ENCODE measurements at places on chromosomes 6 and 20. TPM values are rescaled to one million over a fixed set of nuclear protein-coding genes. Genes with fewer than 3 reads are reported as not detected.
A peak's percentile ranks its signal among the peaks of the same experiment; 100 is the strongest.

DNA sequence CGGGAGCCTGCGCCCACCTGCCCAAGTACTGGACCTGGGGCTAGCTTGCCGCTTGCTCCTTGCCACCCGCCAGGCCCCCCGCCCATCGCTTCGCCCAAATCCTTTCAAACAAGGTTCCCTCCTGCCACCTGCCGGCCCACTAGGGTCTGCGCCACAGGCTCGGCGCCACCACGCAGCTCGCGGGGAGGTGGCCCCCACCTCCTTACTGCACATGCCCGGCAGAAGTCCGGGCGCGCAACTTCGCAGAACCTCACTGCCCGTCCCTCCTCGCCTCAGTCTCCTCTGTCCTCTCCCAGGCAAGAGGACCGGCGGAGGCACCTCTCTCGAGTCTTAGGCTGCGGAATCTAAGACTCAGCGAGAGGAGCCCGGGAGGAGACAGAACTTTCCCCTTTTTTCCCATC is 11.2 kb downstream of the GNAS-AS1 start:
- peak; percentile 31 for DNase-seq

ACSS1 gene
- total RNA-seq: 34.5 TPM

KCNQ2 gene
- 0.63 TPM for total RNA-seq

IL17A gene
- total RNA-seq: not detected

SS18L1 gene
- 9.4 TPM for total RNA-seq

C6orf118 gene
- total RNA-seq: not detected

DNA sequence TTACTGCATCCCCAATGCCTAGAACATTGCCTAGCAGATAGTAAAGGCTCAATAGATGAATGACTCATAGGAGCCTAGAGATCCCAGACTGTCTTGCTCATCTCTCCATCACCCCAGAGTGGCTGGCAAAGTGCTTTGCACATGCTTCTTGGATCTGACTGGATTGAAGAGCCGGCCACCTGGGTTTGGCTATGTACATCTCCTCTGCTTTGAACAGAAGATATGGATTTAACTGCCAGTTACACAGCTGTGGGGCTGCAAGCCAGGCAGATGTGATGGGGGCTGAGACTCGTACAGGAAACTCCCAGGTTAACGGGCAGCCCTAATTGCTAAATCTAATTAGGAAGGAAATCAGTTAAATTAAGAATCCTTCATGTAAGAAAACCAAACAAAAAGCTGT is 28.6 kb downstream of the MYLIP start:
- DNase-seq: no peak

DNA sequence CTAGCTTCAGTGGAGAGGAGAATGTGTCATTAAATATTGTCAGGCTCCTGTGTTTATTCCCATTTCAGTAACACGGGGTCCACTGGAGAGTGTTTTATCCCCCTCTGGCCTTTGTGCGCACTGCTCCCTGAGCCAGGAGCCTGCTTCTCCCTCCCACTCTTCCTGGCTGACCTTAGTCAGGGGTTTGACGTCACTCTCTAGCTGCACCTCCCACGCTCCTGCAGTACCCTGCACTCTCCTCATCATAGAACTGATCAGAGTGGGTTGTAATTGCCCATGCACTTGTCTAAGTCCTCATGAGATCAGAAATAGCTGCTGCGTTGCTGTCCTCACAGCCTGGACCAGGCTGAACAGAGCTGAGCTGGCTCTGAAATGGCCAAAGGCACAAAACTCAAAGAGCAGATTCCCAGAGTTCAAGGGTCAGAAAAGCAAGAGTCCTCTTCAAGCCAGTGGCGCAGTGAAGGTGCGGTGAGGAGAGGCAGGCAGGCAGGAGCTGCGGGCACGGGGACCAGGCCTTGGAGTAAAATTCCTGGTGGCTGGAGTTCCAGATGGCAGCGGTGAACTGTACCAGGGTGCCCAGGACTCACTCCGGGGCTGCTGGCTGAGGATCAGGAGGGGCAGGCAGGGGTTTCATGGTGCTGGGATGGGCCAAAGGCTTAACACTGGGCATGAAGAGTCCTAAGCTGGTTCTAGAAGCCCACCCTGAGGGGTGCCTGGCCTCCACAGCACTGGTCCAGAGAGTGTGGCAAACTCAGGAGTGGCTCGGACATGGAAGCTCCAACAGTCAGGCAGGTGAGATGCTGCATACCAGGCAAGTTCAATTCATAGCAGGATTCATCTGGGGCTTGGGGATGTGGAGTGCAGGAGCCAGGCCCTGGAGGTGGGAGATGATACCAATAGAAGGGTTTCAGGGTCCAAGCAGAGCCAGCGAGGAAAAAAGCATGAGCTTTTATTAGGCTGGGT is 170.9 kb downstream of the SCP2D1 start:
- peak; percentile 17 for DNase-seq

- DNase-seq: no peak
Observed at GRCh38 chr6:140548366-140548765, 1173.9 kb upstream of the CITED2 start.

- no peak for DNase-seq
Observed at GRCh38 chr6:86215323-86215722, 572.6 kb upstream of the SYNCRIP start.

GRCh38 chr6:15504581-15505350 is 158.1 kb downstream of the DTNBP1 start:
- DNase-seq: no peak
